ENCODE measurements at places on chromosomes 12 and 14. TPM values are rescaled to one million over a fixed set of nuclear protein-coding genes. Genes with fewer than 3 reads are reported as not detected.

DNA sequence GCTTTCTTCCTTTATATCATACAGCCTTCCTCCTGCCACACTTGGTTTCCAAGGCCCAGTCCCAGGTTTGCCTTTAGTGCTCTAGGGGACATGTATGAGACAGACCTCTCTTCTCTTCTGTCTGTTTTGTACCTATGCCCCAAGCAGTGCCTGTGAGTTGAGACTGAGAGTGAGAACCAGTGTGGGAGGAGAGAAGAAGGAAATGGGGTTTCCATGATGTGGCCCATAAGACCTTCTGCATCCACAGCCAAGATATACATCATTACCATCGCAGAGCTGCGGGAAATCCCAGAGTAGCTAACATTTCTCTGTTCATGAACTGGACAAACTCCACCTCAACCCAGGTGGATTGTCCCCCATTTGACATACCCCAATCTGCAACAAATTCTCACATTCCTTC, 2.8 kb downstream of the TESPA1 start:
- DNase-seq = no peak

GRCh38 chr12:16019136-16019535, 108.0 kb downstream of the DERA start:
- DNase-seq = no peak

- no peak for DNase-seq
Observed at GRCh38 chr12:3761116-3761735, 8.3 kb upstream of the CRACR2A start.

DNA sequence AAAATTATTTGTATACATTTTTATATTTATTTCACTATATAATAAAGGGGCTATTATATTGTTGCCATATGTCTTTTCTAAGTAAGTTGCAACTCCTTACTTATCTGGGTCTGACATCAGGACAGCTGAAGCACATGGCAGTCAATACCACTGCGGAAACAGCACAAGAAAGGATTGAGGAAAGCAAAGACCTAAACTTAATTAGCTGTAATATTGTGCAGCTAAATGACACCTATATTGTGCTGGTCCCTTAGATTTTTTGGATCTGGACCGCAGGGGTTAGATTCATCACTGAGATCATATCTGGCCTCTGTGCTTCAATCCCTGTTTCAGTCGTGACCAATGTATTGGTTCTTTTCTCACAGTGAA, 359.6 kb upstream of the DIO2 start:
- no peak for DNase-seq

Gene FZD10
- 7.2 TPM for total RNA-seq

DNA sequence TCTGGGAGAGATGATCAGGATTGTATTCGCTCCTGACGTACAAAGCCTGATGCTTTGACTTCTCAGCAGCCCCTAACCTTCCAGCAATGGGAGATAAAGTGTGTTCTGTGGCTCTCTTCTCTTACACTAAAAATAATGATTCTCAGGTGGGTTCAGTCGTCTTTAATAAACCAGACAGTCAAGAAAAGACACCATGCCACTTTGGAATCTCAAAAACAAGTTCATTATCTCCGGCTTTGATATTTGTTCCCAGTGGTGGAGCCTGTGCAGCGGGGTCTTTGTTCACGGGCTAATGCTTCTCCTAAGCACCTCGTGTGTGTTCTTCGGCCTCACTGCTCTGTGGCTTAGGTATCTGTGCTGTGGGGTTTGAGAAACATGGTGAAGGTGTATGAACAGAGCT, 1.6 kb downstream of the ACVR1B start:
- no peak for DNase-seq

GRCh38 chr12:115341442-115341841, 657.5 kb upstream of the TBX3 start:
- DNase-seq = no peak

DNA sequence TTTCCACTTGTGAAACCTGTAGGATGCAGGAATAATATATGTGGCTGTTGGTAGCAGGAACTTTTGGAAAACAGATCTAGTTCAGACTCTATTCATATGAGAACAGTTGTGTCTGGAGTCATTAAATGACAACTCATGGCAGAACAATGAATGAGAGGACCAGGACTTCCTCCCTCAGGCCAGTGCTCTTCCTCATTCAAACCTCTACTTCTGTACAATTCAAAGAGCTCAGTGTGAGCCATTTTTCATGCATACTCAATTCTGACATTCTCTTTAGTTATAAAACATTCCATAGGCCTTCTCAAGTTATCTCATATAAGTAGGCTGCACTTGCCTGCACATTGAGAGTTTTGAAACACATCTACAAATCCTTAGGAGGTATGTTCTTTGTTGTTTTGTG, 1526.6 kb upstream of the FLRT2 start:
- DNase-seq = no peak

- DNase-seq = no peak
Observed at GRCh38 chr12:103913100-103913499, 17.1 kb upstream of the HSP90B1 start.

Gene TAS2R14
- 3.2 TPM for total RNA-seq

DNA sequence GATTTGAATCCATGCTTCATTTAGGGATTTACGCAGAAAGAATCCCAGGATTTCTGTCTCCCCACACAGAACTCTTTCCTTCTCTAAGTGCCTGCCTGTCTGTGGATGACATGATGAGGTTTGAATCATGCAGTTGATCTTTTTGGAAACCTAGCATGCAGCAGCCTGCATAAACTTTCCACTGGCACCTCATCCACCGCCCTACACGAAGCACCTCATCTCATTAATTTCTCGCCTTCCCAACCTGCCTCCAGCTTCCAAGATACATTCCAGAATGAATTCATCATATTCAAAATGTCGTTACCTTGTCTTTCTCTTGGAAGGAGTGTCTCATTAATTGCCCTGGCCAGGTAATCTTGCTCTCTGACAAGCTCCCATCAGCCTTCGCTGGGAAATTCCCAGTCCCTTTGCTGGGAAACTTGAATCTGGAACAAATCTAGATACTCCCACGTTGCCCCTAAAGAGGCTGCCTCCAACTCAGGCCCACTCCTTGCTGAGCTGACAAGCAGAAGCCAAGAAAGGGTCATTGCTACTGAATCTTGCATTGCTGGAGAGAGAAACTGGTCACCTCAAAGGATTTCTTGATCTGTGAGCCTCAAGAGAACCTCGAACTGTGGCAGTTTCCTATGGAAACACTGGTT, 48.2 kb downstream of the SERPINA3 start:
- DNase-seq = no peak

- DNase-seq = no peak
Observed at GRCh38 chr12:38898001-38898684, 7.2 kb downstream of the CPNE8 start.

DNA sequence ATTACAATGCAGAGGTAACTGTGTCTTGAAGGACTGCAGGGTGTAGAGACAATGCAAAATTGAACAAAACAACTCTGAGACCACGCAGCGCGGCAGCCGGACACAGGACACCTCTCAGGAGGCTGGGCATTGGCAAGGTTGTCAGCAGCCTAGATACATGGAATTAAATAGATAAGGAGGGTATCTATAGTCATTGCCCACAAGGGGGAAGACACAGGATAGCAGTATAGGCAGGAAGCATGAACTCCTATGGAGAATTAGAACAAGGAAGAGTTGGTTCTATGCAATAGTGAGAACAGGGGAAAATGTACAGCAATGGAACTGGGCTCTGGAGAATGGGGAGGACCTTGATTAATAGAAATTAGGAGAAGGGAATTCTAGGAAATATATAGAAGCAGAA, 164.1 kb downstream of the C12orf42 start:
- DNase-seq = no peak

Gene ADAMTS20
- not detected for total RNA-seq

Gene KHNYN
- 35.6 TPM for total RNA-seq

DNA sequence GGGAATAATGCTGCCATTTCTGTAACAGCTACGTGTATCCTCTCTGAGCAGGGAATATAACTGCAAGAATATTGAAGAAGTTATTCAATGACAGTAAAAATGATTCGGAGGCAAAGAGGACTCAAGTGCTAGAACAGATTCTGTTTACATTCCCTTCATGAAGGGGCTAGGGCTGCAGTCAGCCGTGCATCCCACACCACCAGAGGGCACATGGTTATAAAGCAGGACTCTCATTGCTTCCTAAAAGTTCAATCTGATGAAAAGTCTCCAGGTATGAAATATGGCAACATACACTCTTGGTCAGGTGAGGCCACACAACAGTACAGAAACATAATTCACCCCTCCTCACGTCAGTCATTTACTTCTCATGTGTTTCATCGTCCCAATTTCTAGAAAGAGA, 34.0 kb downstream of the TCHP start:
- no peak for DNase-seq

- no peak for DNase-seq
Observed at GRCh38 chr12:124327362-124328043, 32.6 kb downstream of the RFLNA start.

Gene PLCZ1
- not detected for total RNA-seq

- DNase-seq = no peak
Observed at GRCh38 chr12:18979401-18980126, 150.0 kb upstream of the PLEKHA5 start.

GRCh38 chr12:116222358-116222757, 55.1 kb downstream of the MED13L start:
- no peak for DNase-seq

Gene WNT5B
- total RNA-seq = 30.9 TPM

Gene SRRM4
- total RNA-seq = not detected

Gene MYRFL
- not detected for total RNA-seq

Gene GPR65
- 0.35 TPM for total RNA-seq

Gene CPM
- 10.9 TPM for total RNA-seq

- no peak for DNase-seq
Observed at GRCh38 chr12:64459394-64459891, 7.5 kb downstream of the TBK1 start.

Gene SLC6A15
- 18.7 TPM for total RNA-seq

- DNase-seq = no peak
Observed at GRCh38 chr12:79776111-79776510, 85.3 kb upstream of the PAWR start.

Gene PTHLH
- 5.0 TPM for total RNA-seq

GRCh38 chr12:129599406-129599805, 304.4 kb downstream of the TMEM132D start:
- no peak for DNase-seq

- DNase-seq = no peak
Observed at GRCh38 chr12:39420043-39420442, 22.9 kb downstream of the KIF21A start.

DNA sequence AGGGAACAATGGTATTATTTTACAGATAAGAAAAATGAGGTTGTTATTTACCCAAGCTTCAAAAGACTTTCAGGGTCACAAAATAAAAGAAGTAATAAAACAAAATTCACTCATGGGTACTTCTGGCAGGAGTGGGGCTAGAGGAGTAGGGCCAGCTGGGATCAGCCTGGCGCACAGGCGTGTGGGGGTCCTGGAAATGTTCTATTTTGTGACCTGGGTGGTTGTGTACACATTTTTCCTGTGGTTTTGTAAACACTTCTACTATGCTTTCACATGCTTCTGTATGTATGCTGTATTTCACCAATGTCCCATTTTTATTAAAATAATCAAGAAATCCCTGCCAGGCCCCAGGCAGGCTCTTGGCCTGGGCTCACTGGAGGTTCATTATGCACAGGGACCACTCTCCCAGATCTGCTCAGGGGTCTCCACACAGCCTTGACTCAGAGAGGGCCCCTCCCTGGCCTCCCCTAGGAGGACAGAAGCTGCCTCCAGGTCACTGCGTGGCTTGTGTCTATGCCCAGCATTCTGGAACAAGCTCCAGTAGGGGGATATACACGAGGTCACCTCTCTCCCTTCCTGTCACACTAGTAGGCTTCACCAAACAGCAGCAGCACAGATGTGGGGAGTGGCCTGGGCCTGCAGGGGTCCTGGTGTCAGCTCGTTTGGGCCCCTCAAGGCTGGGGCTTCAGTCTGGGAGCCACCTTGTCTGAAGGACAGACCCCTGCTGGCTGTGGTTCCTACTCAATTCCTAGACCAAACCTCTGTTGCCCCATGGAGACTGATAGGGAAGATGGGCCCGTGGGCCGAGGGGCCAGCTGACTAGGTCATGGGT, 37.8 kb downstream of the ANAPC7 start:
- DNase-seq = no peak

Gene AQP2
- total RNA-seq = not detected

DNA sequence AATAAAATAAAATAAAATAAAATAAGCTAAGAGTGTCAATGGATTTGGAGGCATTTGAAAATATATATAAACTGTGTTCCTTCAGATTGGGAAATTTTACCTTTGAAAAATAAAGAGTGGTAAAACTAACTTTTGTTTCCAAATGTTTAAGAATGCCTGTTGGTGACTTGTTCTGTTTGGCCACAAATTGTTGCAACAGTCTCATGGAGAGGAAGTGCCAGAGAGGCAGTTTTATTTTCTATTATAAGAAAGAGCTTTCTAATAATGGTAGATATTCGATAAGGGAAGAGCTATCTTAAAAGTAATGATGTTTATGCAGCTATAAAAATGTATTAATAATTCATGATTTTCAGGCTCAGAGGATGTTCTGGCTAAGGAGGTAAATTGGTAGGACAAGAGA, 68.8 kb upstream of the MDGA2 start:
- DNase-seq = no peak

All from esophagus squamous epithelium (tissue), 5 donors.